ENCODE measurements at places on chromosomes 12 and 14.

DNA sequence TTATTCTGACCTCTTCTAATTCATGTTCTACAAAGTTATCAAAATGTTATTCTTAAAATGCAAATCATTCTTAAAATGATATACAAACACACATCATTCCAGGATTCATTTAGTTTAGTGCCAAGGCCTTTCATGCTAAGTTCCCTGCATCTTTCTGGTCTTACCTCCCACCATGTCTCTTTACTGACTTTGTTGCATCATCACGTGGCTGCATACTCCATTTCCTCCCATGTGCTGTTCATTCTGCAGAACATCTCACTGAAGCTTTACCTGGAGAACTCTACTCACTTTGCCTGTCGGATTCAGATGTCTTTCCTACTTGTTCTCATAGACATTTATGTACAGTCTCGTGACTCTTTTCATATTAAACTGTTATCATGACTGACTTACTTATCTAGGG lies 278.1 kb downstream of the RAD51B start:
- DNase-seq: no peak

GRCh38 chr12:66168410-66168809 lies 1.4 kb downstream of the TMBIM4 start:
- no peak for DNase-seq

DNA sequence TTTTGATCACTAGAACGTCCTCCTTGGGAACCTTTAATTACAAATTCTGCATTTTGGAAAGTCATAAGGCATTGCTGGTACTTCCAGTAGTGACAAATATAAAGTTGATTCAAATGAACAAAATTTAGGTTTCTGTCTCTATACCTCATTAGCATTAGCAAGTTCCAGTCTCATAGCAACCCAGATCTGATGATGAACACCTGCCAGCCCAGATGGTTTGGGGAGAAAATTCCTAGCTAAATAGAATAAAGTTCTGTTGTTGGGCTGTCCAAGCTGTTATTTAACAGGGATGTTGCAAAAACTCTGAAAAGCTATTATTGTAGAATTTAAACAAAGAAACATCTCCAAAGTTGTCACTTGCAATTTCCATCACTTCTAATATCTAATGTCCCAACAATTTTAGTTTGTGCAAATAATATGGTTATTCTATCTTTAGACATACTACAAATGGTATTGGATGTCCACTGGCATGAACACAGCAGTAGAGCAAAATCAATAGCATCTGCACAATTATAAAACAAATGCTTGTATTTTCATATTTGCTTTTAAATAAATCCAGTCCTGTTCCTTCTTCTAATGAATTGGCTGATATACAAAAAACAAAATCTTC lies 299.4 kb downstream of the SLC16A7 start:
- no peak for DNase-seq

DNA sequence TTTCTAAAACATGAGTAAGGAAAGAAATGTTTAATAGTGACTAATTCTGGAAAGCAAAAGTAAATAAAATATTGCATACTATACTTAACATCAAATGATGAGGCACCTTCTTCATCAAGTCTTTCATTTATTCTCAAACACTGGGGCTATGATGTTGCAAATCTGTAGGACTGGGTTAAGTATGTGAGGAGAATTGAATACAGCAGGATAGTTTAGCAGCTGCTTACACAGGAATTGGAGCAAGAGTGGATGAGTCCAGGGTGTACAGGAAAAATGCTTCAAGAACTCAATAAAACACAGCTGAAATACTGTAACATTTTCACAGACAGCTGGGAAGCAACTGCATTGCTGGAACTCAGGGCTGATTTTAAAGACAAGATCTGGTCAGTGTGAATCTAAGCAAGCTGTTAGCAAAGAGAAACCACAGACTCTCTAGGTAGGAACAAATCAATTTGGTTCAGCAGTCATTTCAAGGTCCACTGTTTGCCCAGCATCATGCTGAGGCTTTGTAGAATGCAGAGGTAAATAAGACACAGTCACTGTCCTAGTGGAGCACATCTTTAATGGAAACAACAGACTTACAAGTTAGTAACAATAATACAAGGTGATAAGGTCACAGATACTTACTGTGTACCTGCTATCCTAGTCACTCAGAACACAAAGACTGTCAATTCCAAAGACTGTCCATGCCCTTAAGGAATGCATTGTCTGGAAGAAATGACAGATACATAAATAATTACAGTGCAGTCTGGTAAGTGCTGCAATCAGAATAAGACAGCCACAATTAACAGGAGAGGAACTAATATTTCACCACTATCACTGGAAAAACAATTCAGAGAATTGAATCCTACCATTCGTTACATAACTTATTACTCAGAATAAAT lies 96.8 kb upstream of the DACT1 start:
- no peak for DNase-seq

- DNase-seq: no peak
Observed at GRCh38 chr12:102406033-102406584, 74.3 kb downstream of the IGF1 start.

- DNase-seq: no peak
Observed at GRCh38 chr14:104968153-104968527, 10.0 kb downstream of the AHNAK2 start.

DNA sequence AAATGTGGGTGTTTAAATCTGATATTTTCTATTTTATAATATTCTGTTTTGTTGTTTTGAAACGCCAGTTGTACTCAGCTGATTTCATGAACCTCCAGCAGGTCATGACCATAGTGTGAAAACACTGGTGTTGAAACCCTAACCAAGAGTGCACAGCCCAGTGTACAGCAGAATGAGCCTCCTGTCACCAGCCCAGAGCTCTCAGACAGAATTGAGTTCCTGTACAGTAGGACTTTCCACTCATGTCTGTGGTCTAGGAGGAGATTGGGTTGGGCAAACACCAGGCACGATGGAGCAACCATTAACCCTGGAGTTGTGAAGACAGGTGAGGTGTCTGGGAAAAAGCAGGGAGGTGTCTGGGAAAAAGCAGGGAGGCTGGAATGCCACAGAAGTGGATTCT lies 908.8 kb downstream of the VRK1 start:
- no peak for DNase-seq

- DNase-seq: no peak
Observed at GRCh38 chr12:2231956-2232355, 179.2 kb downstream of the CACNA1C start.

DNA sequence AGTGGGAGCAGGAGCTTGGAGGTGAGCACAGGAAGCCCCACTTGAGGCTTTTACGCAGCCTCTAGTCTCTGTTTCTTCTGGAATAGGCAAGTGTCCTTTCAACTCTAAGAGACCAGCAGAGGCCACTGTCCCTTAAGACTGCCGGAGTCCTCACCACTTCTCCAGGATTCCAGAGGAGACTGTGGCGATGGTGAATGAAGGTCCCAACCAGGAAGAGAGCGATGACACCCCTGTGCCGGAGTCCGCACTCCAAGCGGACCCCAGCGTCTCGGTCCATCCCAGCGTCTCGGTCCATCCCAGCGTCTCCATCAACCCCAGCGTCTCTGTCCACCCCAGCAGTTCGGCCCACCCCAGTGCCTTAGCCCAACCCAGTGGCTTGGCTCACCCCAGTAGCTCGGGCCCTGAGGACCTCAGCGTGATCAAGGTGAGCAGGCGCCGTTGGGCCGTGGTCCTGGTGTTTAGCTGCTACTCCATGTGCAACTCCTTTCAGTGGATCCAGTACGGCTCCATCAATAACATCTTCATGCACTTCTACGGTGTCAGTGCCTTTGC lies 442 bp downstream of the FLVCR2 start:
- no peak for DNase-seq

DNA sequence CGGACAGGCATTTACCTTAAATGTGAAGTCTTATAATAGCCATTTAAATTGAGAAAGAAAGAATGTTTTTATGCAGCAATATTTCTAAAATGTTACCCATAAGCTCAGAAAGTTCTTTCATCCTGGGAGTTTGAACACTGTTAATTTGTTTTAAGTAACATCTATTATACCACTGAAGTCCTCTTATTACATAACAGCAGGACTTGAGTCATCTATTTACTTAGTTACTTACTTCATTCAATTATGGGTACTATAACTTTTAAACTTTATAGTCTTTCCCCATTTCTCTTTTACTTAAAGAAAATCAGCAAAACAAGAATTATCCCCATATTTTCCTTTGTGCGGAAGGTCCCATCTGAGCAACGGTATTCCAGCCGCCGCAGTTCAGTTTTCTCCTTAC lies 473.1 kb downstream of the ETNK1 start:
- no peak for DNase-seq

DNA sequence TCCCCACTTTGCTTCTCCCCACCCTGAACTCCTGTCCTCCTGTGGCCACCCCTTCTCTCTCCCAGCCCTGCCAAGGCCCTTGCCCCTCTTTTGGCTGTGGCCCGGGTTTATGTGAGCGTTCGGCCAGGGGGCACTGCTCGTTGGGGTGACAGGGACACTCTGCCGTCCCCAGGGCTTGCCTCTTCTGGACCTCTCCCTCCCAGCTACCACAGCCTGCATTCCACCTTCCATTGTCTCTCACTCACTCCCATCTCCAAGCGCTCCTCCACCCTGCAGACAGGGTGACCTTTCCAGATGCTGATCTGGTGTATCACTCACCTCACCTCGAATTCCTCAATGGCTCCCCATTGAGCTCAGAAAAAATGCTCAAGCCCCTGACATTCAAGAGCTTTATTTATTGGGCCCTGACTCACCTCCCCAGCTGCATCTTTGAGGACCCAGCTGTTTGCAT lies 1.4 kb downstream of the SERPINA9 start:
- DNase-seq: no peak

- no peak for DNase-seq
Observed at GRCh38 chr12:14777271-14777670, 26.0 kb downstream of the WBP11 start.

GRCh38 chr12:2667716-2668440 lies 126.9 kb upstream of the FKBP4 start:
- DNase-seq: no peak

DNA sequence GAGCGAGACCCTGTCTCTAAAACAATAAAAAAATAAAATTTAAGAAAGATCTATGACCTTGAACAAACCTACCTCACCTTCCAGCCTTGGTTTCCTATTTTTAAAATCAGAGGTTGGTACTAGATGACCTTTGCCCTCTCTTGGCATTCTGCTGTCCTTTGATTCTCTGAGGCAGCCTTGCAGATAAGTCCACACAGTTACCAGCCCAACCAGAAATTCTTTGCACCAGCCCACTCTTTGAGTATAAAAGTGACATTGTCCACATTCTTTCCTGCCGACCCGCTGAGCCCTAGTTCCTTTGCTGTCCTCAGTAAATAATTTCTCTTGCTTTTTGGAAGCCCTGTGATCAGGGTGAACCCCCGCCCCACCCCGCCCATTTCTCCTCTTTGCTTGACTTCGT lies 150.4 kb downstream of the PHETA1 start:
- no peak for DNase-seq

DNA sequence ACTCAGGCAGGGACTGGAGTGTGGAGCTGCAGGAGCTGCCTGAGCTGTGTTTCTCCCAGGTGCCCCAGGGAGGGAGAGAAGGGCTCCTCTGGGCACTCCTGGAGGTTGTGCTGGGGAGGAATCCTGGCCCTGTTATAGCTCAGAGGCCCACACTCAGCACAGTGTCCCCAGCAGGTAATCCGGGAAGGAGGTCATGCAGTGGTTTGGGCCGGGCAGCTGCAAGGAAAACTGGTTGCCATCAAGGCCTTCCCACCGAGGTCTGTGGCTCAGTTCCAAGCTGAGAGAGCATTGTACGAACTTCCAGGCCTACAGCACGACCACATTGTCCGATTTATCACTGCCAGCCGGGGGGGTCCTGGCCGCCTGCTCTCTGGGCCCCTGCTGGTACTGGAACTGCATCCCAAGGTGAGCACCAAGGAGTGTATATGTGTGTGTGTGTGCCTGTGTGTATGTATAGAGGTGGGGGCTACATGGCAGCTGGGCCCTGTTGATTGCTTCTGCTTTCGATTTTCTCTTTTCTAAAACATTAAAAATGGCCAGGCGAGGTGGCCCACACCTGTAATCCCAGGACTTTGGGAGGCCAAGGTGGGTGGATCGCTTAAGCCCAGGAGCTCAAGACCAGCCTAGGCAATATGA lies 2.0 kb downstream of the AMHR2 start:
- no peak for DNase-seq

- DNase-seq: no peak
Observed at GRCh38 chr12:91379051-91379775, 196.6 kb upstream of the DCN start.

GRCh38 chr12:53268630-53269562 lies 797 bp downstream of the ESPL1 start:
- DNase-seq: no peak

DNA sequence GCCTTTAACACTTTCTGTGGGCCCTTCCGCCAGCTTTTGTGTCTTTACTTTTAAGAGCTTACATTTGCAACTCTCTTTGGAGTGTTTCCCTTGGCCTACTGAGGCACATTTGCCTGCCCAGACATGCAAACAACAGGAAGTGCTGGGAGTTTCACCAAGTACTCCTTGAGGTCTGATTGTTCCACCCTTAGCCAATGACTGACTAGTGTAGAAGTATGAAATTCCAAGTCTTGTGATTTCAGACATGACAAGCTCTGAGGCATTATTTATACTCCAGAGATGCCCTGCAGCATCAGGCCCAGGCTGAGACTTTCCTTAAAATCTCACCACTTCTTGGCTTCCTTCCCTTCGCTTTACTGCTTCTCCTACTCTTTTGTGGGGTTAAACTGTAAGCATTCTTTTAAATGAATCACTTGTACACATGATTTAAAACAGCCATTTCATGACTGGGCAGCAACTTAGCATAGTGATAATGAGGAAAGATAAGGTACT lies 174.1 kb downstream of the SLC6A15 start:
- DNase-seq: no peak

GRCh38 chr12:8465301-8465996 lies 9.7 kb downstream of the CLEC6A start:
- no peak for DNase-seq

- no peak for DNase-seq
Observed at GRCh38 chr12:52976574-52977071, 27.7 kb downstream of the KRT18 start.

DNA sequence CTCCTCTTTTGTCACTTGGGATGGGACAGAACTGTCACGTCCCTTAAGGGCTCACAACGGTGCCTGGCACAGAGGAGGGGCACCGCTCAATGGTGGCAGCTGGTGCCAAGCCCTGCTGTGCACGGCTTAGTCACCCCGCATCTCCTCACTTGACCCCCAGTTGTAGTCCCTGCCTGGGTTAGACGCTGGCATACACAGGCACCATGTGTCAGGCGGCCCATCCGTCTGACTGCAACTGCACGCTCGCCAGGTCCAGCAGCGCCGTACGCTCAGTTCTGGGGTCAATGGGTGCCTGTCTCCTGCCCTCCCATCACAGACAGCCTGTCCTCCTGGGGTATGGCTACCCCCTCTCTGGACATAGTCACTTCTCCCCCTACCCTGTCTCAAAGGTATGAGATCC lies 1.6 kb upstream of the PACS2 start:
- no peak for DNase-seq

DNA sequence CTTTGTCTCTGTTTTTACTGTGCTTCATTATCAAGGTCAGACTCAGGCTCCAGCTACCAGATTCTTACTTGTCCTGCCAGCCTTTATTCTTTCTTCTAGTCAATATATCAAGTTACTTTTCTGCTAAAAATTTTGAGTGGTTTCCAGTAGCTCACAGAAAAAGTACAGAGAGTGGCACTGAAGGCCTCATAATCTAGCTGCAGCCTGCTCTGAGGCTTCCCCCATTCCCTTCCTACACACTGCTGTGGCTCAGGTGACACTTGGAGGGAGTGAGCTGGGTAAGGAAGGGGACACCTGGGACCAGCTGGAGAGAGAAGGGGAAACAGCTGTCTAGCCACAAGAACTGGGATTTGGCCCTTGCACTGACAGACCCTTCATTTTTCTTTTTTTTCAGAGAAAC lies 25.4 kb downstream of the TTC6 start:
- no peak for DNase-seq

GRCh38 chr14:102922490-102923200 lies at the start of gene AMN:
TSS of gene AMN (plus strand) at chr14:102922663. CDS start at chr14:102922689, 26 bp downstream.
- no peak for DNase-seq
